ENCODE measurements at places on chromosomes 16 and 17.

- no peak for DNase-seq
Measured at GRCh38 chr16:25679511-25679910, 12.2 kb upstream of the HS3ST4 start.

DNA sequence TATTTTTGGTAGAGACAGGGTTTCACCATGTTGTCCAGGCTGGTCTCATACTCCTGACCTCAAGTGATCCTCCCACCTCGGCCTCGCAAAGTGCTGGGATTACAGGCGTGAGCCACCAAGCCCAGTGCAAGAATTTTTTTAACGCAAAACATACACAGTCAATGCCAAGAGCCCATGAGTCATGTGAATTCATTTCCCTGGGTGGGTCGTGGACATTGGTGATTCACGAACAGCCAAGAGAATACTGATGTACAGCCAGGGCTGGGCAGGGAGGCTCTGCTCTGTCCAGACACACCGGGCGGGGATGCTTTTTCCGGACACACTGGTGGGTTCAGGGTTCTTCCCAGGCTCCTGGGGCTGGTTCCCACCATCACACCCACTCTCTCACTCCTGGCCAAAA is 17.7 kb downstream of the SLC38A8 start:
- no peak for DNase-seq

DNA sequence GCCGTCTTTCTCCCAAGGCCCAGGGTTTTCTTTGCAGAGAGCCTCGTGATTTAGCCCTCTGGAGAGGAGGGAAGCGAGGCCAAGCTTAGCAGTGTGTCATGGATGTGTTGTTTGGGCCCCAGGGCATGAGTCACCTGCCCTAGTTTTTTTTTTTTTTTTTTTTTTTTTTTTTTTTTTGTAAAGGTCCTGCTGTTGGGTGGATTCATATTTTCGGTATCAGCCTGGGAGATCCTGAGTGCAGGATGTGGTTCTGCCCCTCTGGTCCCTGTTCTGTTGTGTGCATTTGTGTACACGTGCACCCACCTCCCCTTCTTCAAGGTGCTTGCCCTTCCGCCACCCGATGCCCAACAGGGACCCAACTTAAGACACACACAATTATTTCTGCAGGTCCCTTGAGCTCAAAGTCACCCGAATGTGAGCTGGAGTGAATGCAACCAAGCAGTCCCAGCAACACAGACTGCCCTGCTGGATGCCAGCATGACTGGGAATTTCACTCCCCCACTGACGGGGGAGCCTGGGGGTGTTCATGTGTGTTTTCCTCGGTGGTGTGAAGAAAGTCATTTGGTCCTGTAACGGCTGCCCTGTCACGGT is 265.8 kb upstream of the TNRC6C start:
- no peak for DNase-seq

DNA sequence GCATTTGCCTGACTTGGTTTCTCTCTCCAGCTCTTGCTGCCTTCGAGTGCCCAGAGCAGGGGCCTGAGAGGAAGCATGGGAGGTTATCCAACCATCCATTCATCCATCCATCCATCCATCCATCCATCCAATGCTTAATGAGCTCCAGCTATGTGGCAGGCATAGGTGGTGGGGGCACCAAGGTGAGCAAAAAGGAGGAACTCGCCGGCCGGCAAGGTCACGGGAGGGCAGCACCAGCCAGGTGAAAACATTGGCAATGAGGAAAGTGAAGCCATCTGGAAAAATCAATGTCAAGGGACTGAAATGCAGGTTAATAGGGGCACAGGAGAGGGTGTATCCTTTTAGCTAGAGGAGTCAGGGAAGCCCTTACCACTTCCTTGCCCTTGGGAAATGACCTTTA is 18.2 kb upstream of the DOK4 start:
- DNase-seq: no peak

DNA sequence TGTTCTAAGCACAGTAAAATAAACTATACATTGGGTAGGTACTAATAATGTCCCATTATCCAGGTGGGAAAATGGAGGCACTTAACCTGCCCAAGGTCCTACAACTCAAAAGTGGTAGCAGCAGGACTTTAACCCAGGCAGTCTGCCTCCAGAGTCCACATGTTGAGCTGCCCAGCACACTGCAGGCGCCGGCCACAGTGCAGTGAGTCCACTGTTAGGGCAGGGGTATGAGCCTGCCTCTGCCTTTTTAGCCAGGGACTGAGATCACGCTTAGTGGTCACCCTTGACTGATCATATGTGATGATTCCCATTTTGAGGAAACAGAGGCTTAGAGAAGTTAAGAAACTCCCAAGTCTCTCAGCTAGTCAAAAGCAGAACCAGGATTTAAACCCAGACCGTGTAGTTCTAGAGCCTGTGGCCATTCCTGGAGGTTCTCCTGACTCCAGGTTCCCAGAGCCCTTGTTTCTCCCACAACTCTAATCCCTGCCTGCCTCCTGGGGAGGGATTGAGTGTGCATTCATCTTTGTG is 8.4 kb downstream of the CES1 start:
- DNase-seq: no peak

DNA sequence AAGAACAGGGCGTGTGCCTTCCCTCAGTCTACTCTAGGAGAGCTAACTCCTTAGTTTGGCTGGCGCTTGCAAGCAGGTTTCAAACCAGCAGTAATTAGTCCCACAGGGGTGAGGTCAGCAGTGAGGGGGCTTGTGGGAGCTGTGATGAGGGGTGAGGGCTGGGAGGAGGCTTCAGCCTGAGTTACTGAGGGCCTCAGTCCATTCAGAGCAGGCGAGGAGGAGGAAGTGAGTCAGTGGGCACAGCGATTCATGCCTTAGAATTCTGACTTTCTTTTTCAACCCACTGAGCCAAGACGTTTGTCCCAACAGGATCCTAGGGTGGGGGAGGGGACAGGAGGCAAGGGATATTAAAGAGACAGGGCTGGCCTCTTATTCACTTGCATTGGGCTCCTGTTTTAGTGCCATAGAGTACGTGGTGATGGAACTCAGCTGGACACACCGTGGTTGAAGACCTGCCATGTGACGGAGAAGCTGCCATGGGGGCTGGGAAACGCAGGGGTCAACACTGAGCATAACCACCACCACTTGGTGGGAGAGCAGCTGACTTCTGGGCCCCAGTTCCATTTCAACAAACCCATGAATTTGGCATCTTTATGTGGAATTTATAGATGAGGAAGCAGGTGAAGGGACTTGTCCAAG is 8.3 kb upstream of the ITGA3 start:
- no peak for DNase-seq

DNA sequence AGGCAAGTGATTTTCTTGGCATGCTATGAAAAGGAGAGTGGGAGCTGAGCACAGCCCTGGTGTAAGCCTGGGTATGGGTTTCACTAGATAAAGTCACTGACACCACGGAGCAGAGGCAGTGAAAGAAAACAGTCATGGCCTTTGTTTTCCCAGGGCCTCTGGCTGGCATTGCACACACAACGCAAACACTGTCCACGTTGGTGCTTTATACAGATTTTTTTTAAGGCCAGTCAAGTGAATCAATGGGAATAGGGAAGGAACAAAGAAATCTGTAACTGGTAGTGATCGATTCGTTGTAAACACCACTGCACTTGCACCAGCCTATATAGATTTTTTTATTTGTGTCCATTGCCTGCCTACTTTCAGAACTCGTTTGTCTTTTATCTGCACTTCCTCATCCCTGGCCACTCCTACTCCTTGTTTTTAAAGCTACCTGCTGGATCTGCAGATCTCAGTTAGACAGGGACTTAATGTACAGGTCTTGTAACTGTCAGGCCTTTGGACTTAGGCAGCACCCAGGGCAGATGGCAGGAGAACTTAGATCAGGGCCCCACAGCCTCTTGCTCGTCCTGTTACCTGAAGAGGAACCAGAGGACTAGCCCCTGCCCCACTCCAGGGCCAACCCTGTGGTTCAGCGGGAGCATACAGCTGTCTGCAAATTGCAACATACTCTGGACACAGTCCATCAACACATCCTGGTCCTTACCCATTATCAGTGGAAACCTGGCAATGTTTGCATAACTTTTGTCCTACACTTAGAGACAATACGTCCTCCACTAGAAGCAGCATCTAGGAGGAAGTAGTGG is 10.6 kb upstream of the TMIGD1 start:
- no peak for DNase-seq

- DNase-seq: no peak
Measured at GRCh38 chr16:89422527-89422904, 67.8 kb downstream of the ANKRD11 start.
